Spleen (tissue), 13 donors: ENCODE measurements at places on chromosomes 4 and X.

DNA sequence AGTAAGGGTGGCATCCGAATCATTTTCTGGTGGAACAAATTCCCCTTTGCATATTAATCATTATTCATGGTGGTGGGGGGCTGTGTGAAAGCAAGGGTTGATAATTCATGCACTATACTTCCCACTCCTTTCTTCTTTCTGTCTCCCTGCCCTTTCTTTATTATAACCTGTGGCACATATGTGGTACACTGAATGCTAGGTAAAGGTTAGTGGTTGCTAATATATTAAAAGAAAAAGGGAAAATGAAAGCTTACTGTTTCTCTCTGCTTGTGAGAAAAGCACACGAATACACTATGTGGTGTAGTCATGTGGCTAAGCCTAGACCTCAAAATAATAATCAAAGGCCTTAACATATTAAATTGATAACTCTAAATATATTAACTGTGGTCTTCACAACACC is 178.4 kb upstream of the RPS6KA3 start:
- no peaks in the 10 kb centered on the region for H3K4me1 ChIP-seq
- H3K36me3 ChIP-seq = no peaks in the 10 kb centered on the region
- DNase-seq = no peak
- H3K4me3 ChIP-seq = no peak overlapping the region

GRCh38 chr4:7822877-7823276 is 116.8 kb downstream of the AFAP1 start:
- no peaks in the 10 kb centered on the region for H3K36me3 ChIP-seq
- H3K4me3 ChIP-seq = no peak overlapping the region
- no peak for DNase-seq
- H3K27me3 ChIP-seq = no peaks in the 10 kb centered on the region
- H3K4me1 ChIP-seq = peaks cover 3% of the 10 kb centered on the region
- H3K27ac ChIP-seq = peak overlapping the region; percentile 41

DNA sequence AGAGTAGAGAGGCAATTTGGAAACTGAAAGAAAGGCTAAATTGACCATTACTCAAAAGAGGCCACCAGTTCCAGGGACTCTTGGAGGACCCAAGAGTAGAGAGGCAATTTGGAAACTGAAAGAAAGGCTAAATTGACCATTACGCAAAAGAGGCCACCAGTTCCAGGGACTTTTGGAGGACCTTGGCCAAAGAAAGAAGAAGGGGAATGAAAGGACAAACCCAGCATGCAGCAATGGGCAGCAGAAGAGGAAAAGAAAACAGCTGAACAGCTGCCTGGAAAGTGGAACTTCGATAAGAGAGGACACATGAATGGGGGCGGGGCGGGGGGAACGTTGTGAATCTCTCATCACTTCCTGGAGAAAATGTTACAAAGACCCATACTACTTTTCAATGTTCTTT is 80.8 kb downstream of the PALLD start:
- no peak overlapping the region for H3K4me3 ChIP-seq
- DNase-seq = no peak
- H3K27me3 ChIP-seq = no peaks in the 10 kb centered on the region
- peak overlapping the region; percentile 17 for H3K27ac ChIP-seq
- no peaks in the 10 kb centered on the region for H3K4me1 ChIP-seq
- no peaks in the 10 kb centered on the region for H3K36me3 ChIP-seq

- peak overlapping the region; percentile 86 for H3K27ac ChIP-seq
- H3K4me3 ChIP-seq = no peak overlapping the region
- H3K36me3 ChIP-seq = no peaks in the 10 kb centered on the region
- H3K27me3 ChIP-seq = no peaks in the 10 kb centered on the region
Measured at GRCh38 chrX:45771560-45772340, 571.1 kb upstream of the DIPK2B start.

DNA sequence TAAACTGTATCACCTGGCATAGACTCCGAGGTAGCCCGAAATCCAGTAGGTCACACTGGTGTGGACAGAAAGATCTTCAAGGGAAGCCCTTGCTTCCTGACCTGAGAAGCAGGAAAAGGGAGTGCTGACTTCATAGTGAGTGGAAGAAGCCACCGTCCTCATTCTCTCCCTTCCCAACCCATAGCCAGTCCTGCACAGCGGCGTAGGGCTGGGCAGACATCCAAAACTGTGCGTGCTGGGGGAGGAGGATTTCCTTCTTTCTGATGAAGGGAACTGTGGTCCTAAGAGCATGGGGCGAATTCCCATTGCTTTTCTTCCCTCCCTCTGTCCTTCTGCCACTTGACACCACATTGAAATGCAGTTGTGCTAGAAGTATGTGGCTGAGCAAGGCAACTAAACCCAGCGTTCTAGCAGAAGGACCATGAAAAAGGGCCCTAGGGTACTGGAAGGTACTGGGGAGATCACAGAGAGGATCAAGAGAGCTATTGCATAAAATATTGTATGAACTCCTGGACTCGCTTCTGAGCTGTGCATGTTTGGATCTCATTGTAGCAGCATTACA is 66.9 kb downstream of the STOX2 start:
- H3K4me3 ChIP-seq = no peak overlapping the region
- H3K36me3 ChIP-seq = no peaks in the 10 kb centered on the region
- H3K27me3 ChIP-seq = no peaks in the 10 kb centered on the region
- H3K27ac ChIP-seq = no peak overlapping the region
- H3K4me1 ChIP-seq = peaks cover 14% of the 10 kb centered on the region
- no peak for DNase-seq

- no peaks in the 10 kb centered on the region for H3K36me3 ChIP-seq
- H3K27me3 ChIP-seq = no peaks in the 10 kb centered on the region
- H3K27ac ChIP-seq = peak overlapping the region; percentile 7
- no peak overlapping the region for H3K4me3 ChIP-seq
Measured at GRCh38 chr4:76610751-76611547, 175.9 kb downstream of the SHROOM3 start.

GRCh38 chrX:57595381-57595811 is 3.6 kb downstream of the ZXDB start:
- no peak for DNase-seq
- peaks cover 13% of the 10 kb centered on the region for H3K4me1 ChIP-seq
- H3K27me3 ChIP-seq = no peaks in the 10 kb centered on the region
- no peak overlapping the region for H3K4me3 ChIP-seq

DNA sequence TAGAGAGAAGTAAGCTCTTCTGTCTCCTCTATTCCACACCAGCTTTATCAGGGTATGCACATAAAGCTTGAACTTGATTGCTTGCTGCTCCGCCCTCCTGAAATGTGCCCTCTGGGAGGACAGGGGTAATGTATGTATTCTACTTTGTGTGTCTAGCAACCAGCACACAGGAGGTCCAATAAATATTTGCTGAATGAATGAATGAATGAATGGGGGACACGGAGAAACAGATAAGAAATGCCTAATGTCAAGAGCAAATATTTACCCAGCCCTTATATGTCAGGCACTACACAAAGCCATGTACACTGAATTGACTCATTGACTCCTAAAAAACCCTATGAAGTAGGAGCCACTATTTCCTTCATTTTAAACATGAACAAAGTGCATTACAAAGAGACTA is 2.3 kb upstream of the MSL3 start:
- H3K27ac ChIP-seq = no peak overlapping the region
- H3K36me3 ChIP-seq = no peaks in the 10 kb centered on the region
- H3K4me1 ChIP-seq = peaks cover 11% of the 10 kb centered on the region
- DNase-seq = no peak

DNA sequence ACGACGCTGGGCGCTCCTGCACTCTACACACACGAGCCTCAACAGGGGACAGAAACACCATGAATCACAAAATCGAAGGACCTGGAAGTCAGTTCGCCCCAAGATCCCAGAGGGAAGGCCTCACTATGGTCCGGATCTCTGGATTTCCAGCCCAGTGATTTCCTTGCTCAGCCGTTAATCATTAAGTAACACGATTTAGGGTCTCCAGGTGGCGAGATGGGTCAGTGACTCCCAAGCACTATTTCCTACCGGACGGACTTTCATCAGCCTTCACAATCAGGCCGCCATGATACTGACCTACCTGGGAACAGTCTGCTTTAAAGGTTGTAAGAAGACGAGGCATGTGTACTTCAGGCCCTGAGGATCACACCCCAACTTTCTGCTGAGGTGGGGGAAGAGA is 63.7 kb downstream of the FAT1 start:
- no peaks in the 10 kb centered on the region for H3K36me3 ChIP-seq
- no peaks in the 10 kb centered on the region for H3K27me3 ChIP-seq
- H3K4me1 ChIP-seq = no peaks in the 10 kb centered on the region
- H3K4me3 ChIP-seq = no peak overlapping the region
- no peak for DNase-seq
- H3K27ac ChIP-seq = no peak overlapping the region

- H3K27me3 ChIP-seq = no peaks in the 10 kb centered on the region
- H3K4me1 ChIP-seq = no peaks in the 10 kb centered on the region
- H3K36me3 ChIP-seq = no peaks in the 10 kb centered on the region
- no peak overlapping the region for H3K27ac ChIP-seq
- no peak overlapping the region for H3K4me3 ChIP-seq
Measured at GRCh38 chr4:28106155-28106554, 1245.5 kb downstream of the STIM2 start.

GRCh38 chrX:136203951-136204350 is 47.2 kb downstream of the MAP7D3 start:
- no peak for DNase-seq
- no peaks in the 10 kb centered on the region for H3K4me1 ChIP-seq
- H3K27me3 ChIP-seq = no peaks in the 10 kb centered on the region
- peak overlapping the region; percentile 25 for H3K27ac ChIP-seq
- H3K36me3 ChIP-seq = peaks cover 6% of the 10 kb centered on the region

GRCh38 chrX:107542500-107542899 is 85.8 kb upstream of the PRPS1 start:
- no peaks in the 10 kb centered on the region for H3K4me1 ChIP-seq
- DNase-seq = no peak
- H3K27ac ChIP-seq = no peak overlapping the region
- no peaks in the 10 kb centered on the region for H3K27me3 ChIP-seq
- H3K4me3 ChIP-seq = no peak overlapping the region
- H3K36me3 ChIP-seq = no peaks in the 10 kb centered on the region

DNA sequence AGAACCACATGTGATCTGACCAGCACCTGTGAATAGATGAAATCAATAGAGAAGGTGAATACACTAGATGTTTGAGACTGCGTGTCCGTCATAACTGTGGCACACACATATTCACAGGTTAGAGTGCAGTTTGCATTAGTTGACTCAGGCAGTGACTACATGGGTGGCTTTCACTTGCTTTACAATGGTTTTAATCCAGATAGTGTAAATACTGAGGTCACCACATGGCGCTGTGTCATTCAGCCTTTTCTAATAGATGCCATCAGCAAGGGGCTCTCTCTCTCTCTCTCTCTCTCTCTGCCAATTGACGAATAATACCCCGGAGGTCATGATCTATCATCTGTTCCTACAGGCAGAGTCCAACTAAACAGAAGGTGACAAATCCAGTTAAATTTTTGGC is 30.7 kb upstream of the FGF13 start:
- H3K4me3 ChIP-seq = no peak overlapping the region
- no peaks in the 10 kb centered on the region for H3K36me3 ChIP-seq
- no peaks in the 10 kb centered on the region for H3K27me3 ChIP-seq
- no peak for DNase-seq

DNA sequence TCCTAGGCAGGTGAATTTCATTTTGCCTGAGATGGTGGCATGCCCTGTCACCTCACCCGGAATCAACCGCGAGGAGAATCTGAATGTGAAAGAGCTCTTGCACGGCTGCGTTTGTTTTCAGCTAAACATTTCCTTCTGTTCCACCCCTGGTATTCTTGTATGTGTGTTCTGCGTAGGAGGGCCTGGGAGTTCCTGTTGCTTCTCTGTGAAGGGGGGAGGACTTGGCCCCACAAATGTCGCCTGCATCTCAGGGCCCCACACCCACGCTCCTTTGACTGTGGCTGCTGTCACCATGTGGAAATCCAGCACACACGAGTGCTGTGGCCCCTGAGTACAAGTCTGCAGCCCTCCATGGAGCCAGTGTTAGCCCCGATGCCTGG is 45.8 kb upstream of the CLCN4 start:
- peak overlapping the region; percentile 78 for H3K27ac ChIP-seq
- H3K36me3 ChIP-seq = no peaks in the 10 kb centered on the region
- DNase-seq = no peak
- peaks cover 22% of the 10 kb centered on the region for H3K4me1 ChIP-seq

GRCh38 chr4:80268081-80268823 is 1.8 kb downstream of the FGF5 start:
- no peak for DNase-seq
- no peak overlapping the region for H3K4me3 ChIP-seq
- H3K27me3 ChIP-seq = peaks cover 54% of the 10 kb centered on the region
- no peak overlapping the region for H3K27ac ChIP-seq
- no peaks in the 10 kb centered on the region for H3K36me3 ChIP-seq

GRCh38 chrX:49233176-49233575 is at the start of gene CACNA1F:
TSS of gene CACNA1F (minus strand) at chrX:49233340. CDS start at chrX:49233309, 31 bp downstream.
- DNase-seq = no peak
- no peak within 1 kb of the TSS for H3K4me3 ChIP-seq
- no peaks in the 10 kb centered on the region for H3K27me3 ChIP-seq
- no peaks in the 10 kb centered on the region for H3K36me3 ChIP-seq
- H3K4me1 ChIP-seq = peaks cover 45% of the 10 kb centered on the region

GRCh38 chr4:123976285-123976684 is 579.7 kb downstream of the SPRY1 start:
- no peak overlapping the region for H3K27ac ChIP-seq
- no peaks in the 10 kb centered on the region for H3K36me3 ChIP-seq
- H3K4me1 ChIP-seq = no peaks in the 10 kb centered on the region
- H3K27me3 ChIP-seq = no peaks in the 10 kb centered on the region
- DNase-seq = no peak

GRCh38 chrX:14872355-14872754 is 514 bp downstream of the FANCB start:
- no peaks in the 10 kb centered on the region for H3K4me1 ChIP-seq
- no peak for DNase-seq
- peak overlapping the region; percentile 92 for H3K27ac ChIP-seq
- H3K36me3 ChIP-seq = no peaks in the 10 kb centered on the region
- peak overlapping the region; percentile 61 for H3K4me3 ChIP-seq

GRCh38 chr4:22708961-22709360 is 16.2 kb downstream of the GBA3 start:
- H3K27ac ChIP-seq = no peak overlapping the region
- no peak for DNase-seq
- H3K4me1 ChIP-seq = no peaks in the 10 kb centered on the region
- H3K36me3 ChIP-seq = no peaks in the 10 kb centered on the region
- H3K4me3 ChIP-seq = no peak overlapping the region

GRCh38 chr4:15906020-15906443 is 32.5 kb downstream of the FGFBP1 start:
- peak; percentile 92 for DNase-seq
- peak overlapping the region; percentile 33 for H3K4me3 ChIP-seq
- H3K27ac ChIP-seq = no peak overlapping the region

DNA sequence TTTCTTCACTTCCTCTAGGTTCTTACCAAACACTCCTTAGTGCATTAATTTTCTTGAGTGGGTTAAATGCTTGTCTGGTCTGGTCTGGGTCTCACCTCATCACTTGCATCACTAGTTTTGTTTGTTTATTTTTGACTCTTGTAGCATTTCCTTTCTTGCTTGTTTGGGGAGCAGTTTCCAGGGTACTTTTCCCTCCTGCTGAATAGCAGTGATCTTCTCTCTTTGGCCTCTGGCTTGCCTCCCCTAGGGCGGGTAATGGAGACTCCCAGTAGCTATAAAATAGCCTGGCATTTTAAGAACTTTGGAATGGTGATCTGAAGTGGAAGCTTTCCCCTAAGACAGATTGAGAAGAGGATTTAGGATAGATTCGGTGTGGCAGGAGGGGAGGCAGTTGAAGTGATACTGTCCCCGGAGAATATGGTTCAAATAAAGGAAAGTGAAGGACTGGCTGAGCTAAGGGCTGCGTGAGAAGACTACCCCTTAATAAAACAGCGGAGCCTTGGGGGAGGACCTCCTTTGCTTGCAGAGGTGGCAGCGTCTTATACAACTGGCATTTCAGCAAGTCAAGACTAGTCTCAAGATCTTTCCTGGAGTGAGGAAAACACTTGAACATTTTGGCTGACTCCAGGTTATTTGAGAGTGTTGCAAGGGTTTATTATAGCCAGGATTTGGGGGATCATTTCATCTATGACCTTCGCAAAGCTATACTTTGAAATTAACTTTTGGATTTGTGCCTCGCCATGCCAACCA is 190.6 kb downstream of the FRAS1 start:
- no peaks in the 10 kb centered on the region for H3K4me1 ChIP-seq
- H3K4me3 ChIP-seq = no peak overlapping the region
